ENCODE measurements at places on chromosomes 3 and 15.

DNA sequence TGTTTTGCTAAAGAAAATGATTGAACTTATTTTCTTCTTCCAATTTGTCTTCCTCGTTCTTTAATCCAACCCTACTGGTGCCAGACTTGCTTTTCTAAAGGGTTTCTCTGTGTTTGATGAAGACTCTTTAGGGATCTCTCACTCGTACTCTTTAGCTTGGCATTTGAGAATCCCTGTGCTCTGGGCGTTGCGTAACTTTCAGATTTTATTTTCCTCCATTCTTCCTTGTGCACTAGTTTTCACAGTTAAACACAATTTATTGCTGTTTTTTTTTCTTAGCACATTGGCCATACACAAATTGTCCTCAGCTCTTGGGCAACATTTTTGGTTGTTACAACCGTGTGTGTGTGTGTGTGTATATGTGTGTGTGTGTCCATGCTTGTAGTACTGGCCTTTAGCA is 95.8 kb upstream of the ADAMTSL3 start:
- DNase-seq = no peak

- no peak for DNase-seq
Measured at GRCh38 chr15:40248006-40248783, 9.3 kb downstream of the PAK6 start.

- no peak for DNase-seq
Measured at GRCh38 chr3:140164922-140165590, 230.1 kb downstream of the CLSTN2 start.

DNA sequence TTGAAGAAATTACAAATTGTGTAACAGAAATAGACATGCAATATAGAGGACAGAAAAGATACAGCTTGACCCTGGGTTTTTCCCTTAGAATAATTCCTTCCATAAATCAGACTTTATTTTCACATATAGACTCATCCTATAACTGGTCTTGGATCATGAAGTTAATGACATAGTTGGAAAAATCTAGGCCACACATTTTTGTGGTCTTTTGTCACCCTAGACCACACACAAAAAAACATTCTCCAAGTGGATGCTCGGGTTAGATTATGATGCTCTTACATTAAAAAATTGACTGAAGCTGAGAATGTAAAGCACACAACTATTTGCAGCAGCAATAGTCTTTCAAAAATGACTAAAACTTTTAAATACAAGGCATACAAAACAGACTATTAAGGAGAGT is 7.5 kb upstream of the PLA2G4D start:
- DNase-seq = no peak

- DNase-seq = no peak
Measured at GRCh38 chr3:196624067-196624790, 15.3 kb upstream of the NRROS start.

DNA sequence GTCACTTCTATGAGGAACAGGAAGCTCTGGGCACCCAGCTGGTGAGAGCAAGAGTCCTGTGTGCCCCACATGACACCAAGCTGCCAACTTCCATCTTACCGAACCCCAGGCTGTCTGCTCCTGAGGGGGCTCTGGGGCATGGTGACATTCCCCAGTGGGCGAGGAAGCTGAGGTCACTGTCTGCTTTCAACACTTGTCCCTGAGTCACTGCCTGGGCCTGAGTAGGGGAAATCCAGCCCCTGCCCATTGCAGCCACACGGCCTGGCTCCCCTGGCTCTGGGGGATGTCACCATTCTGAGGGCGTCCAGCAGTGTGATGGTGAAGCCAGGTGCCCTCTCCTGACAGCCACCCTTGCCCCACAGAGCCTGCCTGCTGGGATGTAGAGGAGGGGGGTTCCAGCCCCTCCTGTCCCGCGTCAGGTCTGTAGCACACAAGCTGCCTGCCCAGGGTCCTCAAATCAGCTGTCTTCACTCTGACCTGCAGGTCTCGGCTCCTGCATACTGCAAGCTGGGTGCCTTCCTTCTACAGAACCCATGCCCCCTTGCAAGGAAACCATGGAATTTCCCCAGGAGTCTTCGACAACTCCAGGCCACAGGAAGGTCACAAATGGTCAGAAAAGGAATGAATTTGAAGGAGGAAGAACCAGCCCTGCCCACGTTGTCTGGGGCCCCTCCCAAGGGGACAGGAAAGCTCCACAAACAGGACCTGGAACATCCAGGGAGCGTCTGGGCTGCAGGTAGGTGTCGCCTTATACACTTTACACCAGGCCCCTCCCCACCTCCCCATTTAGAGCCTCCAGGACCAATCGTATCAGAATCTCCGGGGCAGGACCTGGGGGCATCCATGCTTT is 69.9 kb upstream of the GATM start:
- no peak for DNase-seq

DNA sequence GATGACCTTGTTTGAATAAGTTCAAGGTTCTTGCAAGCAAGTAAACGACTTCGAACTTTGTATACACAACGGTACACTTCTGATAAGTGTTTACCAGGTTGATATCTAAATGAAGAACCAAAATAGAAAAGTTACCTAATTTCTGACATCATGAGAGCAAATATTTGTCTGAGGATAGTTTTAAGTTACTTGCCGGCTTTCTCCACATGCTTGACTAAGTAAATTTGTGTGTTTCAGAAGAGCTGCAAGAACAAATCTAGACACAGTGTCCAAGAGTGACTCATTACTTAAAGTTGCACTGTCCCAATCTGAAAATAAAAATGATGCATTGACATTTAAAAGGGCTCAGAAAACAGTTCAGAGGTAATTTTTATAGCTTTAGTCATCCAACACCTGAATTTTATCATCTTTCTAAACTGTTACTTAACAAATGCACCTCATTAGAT is 115.1 kb downstream of the HERC1 start:
- no peak for DNase-seq

DNA sequence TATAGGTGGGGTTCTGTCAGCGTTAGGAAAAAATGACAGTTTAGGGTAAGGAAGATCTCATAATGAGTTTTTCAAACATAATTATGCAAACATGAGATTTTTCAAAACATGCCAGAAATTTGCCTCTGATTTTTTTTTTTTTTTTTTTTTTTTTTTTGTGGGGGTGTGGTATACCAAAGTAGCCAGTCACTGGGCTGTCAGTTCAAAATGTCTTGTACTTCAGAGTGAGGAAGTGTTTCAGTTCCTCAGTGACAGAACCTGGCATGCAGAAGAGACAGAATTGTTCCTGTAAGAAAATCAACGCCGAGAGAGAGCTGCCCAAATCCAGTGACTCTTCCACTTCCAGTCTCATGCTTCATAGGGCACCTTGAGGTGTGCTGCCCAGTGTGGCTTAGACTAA is 9.7 kb downstream of the NCBP2 start:
- DNase-seq = no peak

DNA sequence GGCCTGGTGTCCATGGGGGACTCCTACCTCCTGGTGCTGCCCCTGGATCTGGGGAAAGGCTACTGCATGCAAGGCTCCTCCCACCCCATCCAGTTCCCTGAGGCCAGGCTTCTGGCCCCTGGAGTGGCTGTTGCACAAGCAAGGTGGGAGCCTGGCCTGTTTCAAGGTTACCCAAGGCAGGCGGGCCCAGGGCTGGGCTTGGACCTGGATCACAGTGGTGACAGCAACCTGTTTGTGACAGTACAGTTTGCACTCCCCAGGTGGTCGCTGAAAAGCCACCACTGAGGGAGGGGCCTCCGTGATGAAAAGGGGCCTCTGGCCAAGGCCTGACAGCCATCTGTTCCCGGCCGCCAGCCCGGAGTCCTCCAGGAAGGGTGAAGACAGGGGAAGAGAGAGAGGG is 14.4 kb upstream of the KY start:
- no peak for DNase-seq
